ENCODE measurements at places on chromosomes 1 and 21. TPM values are rescaled to one million over a fixed set of nuclear protein-coding genes. Genes with fewer than 3 reads are reported as not detected.

CELA2A gene
- not detected for total RNA-seq

GRCh38 chr1:31573261-31573660 is 3.1 kb upstream of the TINAGL1 start:
- no peak for DNase-seq

GRCh38 chr1:87644033-87644578 is 315.4 kb downstream of the LMO4 start:
- no peak for DNase-seq

DNA sequence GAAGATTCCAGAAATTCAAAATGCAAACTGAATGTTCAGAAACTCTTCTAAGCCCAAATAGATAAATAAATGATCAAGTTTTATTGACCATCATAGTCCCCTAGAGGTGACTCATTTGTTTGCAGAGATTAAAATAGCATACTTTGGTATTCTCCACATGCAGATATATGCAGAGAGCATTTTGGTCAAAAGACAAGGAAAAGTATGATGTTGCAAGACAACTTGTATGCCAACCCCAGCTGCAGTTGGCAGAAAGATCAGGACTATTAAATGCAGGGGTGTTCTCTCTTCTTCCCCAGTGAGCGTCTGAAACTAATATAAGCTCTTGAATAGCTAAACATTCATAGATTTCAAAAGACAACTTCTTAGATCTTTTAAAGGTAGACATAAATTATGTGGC is 404.9 kb downstream of the LTN1 start:
- no peak for DNase-seq

DNA sequence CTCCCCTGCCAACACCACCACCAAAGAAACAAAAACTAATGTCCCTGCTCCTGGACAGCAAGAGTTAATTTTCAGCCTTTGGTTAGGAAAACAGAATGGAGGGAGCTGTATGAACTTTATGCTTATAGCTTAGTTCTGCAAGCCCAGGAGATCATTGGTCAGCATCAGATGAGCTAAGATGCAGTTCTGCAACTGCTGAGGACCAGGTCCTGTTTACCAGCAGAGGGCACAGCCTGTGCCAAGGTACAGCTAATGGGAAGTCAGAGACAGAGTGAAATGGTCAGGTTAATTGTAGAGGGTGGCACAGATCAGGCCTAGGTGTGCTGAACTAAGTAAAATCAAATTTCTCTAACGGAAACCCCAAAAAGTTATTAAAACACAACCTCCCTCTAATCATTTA is 161.3 kb downstream of the ROR1 start:
- peak; percentile 14 for DNase-seq

S100A14 gene
- 0.42 TPM for total RNA-seq

DNA sequence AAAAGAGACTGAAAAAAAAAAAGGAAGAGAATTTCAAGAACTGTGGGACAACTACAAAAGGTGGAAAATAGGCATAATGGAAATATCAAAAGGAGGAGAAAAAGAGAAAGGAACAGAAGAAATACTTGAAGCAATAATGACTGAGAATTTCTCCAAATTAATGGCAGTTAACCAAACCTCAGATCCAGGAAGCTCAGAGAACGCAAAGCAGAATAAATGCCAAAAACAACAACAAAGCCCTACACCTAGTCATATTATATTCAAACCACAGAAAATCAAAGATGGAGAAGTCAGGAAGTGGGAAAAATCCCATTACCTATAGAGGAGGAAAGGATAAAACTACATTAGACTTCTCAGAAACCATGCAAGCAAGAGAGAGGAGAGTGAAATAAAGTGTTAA is 20.7 kb upstream of the AHCYL1 start:
- no peak for DNase-seq

GRCh38 chr1:226816576-226816975 is 53.8 kb upstream of the PSEN2 start:
- DNase-seq, result no peak

Data from dermis blood vessel endothelial cell (primary cell).